ENCODE measurements at places on chromosomes 1 and 21. TPM values are rescaled to one million over a fixed set of nuclear protein-coding genes. Genes with fewer than 3 reads are reported as not detected.
A peak's percentile ranks its signal among the peaks of the same experiment; 100 is the strongest.

The SLC44A5 gene
- total RNA-seq, result 0.36 TPM

The GPR37L1 gene
- not detected for total RNA-seq

DNA sequence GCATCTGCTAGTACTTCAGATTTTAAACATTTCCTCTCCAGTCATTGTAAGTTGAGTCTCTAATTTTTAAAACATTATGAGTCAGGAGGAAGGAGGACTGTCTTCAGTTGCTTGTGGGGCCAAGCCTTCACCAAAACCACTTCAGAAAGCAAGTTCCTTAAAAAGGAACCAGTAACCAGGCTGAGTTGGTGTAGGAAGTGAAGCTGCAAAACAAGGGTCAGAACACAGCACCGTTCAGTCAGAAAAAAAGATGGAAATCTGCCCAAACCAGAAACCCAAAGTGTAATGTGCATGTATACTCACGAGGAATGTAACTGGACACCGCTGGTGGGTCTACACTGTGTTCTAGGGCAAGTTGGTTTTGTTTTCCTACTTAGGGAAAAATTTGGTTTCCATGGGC, 402.1 kb downstream of the SETD4 start:
- DNase-seq, result peak; percentile 77
- peak overlapping the region; percentile 10 for H3K4me3 ChIP-seq
- H3K27me3 ChIP-seq, result no peaks in the 10 kb centered on the region
- H3K27ac ChIP-seq, result peak overlapping the region; percentile 76
- peaks cover 18% of the 10 kb centered on the region for H3K4me1 ChIP-seq

The OR2AJ1 gene
- total RNA-seq, result not detected

DNA sequence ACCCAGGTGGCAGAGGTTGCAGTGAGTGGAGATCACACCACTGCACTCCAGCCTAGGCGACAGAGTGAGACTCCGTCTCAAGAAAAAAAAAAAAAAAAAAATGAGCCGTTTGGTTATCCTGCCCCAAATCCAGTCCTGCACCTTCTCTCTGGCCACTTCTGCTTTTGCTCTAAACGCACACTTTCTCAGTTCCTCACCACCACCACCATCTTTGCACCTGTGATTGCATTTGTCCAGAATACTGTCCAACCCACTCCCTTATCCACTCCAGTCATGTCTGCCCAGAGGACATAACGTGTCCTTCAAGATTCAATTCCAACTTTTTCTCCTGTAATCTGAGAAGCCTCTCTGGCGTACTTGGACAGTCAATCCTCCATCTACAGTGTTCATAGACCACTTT, 2.2 kb upstream of the NEK2 start:
- H3K4me3 ChIP-seq, result no peak overlapping the region
- no peaks in the 10 kb centered on the region for H3K36me3 ChIP-seq
- peaks cover 15% of the 10 kb centered on the region for H3K4me1 ChIP-seq
- H3K27ac ChIP-seq, result no peak overlapping the region
- no peak for DNase-seq

The CCDC24 gene
- total RNA-seq, result 2.9 TPM

DNA sequence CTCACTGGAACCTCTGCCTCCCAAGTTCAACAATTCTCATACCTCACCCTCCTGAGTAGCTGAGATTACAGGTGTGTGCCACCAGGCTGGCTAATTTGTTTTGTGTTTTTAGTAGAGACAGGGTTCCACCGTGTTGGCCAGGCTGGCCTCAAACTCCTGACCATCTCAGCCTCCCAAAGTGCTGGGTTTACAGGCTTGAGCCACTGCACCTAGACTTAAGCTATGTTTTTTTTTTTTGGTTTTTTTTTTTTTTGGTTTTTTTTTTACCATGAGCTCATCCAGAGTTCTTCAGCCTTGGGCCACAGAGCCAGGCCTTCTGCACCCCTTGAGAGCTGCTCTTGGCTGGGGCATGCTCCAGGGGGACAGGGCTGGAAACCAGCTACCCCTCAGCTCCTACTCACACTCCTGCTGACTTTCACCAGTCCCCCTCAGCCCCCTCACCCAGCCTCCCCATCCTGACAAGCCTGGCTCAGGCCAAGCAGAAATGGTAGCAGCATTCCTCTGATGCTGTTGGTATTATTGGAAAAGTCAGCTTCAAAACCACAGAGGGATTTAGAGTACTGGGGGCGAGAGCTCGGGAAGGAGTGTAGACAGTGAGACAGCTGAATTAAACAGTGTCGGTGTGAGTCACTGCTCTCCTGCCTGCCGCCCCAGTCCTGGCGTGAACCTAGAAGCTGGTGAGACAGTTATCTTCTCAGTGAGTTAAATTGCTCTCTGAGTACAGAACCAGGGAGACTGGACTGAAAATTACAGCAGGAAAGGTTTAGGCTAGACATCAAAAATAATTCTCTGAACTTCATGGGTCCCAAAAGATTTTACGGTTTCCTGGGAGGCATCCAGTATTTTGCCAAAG, 63.7 kb downstream of the NAV1 start:
- H3K27ac ChIP-seq, result peak overlapping the region; percentile 89
- H3K4me3 ChIP-seq, result peak overlapping the region; percentile 27
- H3K4me1 ChIP-seq, result peaks cover 75% of the 10 kb centered on the region

DNA sequence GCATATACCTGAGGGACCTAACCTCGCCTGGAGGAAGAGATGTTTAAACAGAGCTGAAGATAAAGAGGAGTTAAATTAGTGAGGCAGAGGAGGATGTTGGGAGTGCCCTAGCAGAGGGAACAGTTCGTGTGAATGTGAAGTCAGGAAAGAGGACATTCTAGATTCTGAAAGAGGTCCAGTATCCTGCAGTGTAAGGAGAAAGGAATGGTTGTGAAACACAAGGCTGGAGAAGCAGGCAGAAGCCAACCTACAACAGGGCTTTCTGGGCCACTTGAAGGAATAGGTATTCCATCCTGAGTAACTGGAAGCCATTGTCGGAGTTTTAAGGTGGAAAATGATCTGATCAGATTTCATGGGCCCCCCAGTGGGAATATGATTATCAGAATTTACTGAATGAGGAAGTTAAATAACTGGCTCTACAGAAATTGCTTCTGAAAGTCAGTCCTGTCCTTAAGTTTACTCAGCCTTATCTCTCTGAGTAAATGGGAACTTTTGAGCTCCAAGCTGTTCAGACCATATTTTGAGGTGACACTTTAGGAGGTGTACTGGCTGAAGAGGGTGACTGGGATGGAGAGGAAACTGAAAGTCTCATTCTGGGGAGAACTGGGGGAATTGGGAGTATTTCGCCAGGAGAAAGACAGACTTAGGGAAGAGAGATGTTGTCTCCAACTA, 24.4 kb upstream of the FAAH start:
- H3K27me3 ChIP-seq, result no peaks in the 10 kb centered on the region
- peaks cover 18% of the 10 kb centered on the region for H3K36me3 ChIP-seq
- peak overlapping the region; percentile 7 for H3K27ac ChIP-seq
- DNase-seq, result no peak

The SPATA17 gene
- 1.5 TPM for total RNA-seq

GRCh38 chr1:202202500-202203168, 9.0 kb downstream of the LGR6 start:
- no peaks in the 10 kb centered on the region for H3K4me1 ChIP-seq
- no peaks in the 10 kb centered on the region for H3K36me3 ChIP-seq
- H3K27me3 ChIP-seq, result peaks cover 16% of the 10 kb centered on the region
- no peak for DNase-seq
- H3K4me3 ChIP-seq, result no peak overlapping the region

- H3K27ac ChIP-seq, result no peak overlapping the region
- no peaks in the 10 kb centered on the region for H3K27me3 ChIP-seq
- H3K36me3 ChIP-seq, result peaks cover 24% of the 10 kb centered on the region
- no peak for DNase-seq
- H3K4me1 ChIP-seq, result peaks cover 40% of the 10 kb centered on the region
Measured at GRCh38 chr1:24778141-24778540, 32.9 kb downstream of the CLIC4 start.

- H3K36me3 ChIP-seq, result no peaks in the 10 kb centered on the region
- H3K4me3 ChIP-seq, result no peak overlapping the region
- no peaks in the 10 kb centered on the region for H3K4me1 ChIP-seq
- no peaks in the 10 kb centered on the region for H3K27me3 ChIP-seq
Measured at GRCh38 chr1:147741065-147741464, 19.3 kb downstream of the GJA5 start.

DNA sequence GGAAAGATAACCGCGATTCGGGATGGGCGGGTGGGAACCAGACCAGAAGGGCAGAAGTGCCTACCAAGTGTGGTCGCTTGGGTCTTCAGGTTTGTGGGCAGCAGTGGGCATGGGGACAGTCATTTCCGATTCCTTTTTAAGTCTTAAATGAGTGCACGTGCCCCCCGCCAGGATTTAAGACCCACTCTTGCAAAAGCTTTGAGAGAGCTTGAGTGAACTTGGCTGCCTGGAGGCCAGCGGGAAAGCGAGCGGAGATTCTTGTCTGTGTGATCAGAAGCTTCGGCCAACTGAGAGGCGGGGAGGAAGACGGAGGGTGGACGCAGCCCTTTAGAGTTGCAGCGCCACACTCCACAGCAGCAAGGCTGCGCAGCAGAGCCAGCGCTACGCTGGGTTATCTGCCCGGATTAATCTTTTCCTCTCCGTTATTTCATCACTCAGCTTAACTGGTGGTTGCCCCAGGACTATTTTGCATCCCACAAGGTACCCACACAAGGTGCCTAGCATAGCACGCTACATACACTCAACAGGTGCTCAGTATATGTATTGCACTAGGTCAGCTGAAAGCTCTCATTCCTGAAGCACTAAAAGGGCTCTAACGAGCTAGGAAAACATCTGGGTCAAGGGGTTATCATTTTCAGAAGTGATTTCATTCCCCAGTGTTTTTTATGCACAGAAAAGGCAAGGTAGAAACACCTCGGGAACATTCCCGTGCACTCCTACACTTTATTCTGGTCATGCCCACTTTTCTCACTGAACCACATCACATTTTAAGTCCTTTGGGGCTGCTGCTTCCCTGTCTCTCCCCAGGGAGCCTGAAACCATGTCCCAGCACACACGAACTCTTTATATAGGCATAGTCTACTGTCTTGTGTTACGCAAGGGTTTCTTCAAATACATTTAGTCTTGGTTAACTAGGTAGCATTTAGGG, 1.5 kb upstream of the BATF3 start:
- H3K36me3 ChIP-seq, result no peaks in the 10 kb centered on the region
- H3K27ac ChIP-seq, result no peak overlapping the region
- peak; percentile 86 for DNase-seq
- peak overlapping the region; percentile 67 for H3K4me3 ChIP-seq
- peaks cover 26% of the 10 kb centered on the region for H3K27me3 ChIP-seq
- H3K4me1 ChIP-seq, result peaks cover 15% of the 10 kb centered on the region

- no peaks in the 10 kb centered on the region for H3K36me3 ChIP-seq
- H3K4me1 ChIP-seq, result no peaks in the 10 kb centered on the region
- H3K4me3 ChIP-seq, result no peak overlapping the region
- no peak overlapping the region for H3K27ac ChIP-seq
Measured at GRCh38 chr1:182643699-182644098, 39.5 kb upstream of the RGS16 start.

- no peak overlapping the region for H3K27ac ChIP-seq
- no peak overlapping the region for H3K4me3 ChIP-seq
- H3K36me3 ChIP-seq, result no peaks in the 10 kb centered on the region
- H3K27me3 ChIP-seq, result no peaks in the 10 kb centered on the region
- no peaks in the 10 kb centered on the region for H3K4me1 ChIP-seq
Measured at GRCh38 chr1:221532071-221532773, 209.7 kb downstream of the DUSP10 start.

DNA sequence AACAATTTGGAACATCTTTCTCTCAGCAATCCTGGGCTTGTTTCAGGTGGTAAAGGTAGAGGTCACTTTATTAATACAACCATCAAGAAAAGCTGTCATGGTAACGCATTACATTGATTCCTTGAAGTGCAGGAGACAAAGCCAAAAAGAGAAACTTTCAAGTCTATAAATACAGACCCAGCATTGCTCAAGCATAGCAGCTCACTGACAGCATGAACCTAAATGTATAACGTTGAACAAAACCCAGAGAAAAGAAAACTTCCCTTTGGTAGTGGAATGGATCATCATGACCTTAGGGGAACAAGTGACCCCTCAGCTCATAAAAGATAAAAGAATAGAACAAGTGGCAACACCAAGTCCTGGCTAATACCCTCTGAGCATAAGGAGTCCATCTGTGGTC, 332.2 kb downstream of the NTNG1 start:
- no peak for DNase-seq
- H3K36me3 ChIP-seq, result no peaks in the 10 kb centered on the region
- no peaks in the 10 kb centered on the region for H3K4me1 ChIP-seq
- no peak overlapping the region for H3K4me3 ChIP-seq

The MMEL1 gene
- total RNA-seq, result under 0.01 TPM

DNA sequence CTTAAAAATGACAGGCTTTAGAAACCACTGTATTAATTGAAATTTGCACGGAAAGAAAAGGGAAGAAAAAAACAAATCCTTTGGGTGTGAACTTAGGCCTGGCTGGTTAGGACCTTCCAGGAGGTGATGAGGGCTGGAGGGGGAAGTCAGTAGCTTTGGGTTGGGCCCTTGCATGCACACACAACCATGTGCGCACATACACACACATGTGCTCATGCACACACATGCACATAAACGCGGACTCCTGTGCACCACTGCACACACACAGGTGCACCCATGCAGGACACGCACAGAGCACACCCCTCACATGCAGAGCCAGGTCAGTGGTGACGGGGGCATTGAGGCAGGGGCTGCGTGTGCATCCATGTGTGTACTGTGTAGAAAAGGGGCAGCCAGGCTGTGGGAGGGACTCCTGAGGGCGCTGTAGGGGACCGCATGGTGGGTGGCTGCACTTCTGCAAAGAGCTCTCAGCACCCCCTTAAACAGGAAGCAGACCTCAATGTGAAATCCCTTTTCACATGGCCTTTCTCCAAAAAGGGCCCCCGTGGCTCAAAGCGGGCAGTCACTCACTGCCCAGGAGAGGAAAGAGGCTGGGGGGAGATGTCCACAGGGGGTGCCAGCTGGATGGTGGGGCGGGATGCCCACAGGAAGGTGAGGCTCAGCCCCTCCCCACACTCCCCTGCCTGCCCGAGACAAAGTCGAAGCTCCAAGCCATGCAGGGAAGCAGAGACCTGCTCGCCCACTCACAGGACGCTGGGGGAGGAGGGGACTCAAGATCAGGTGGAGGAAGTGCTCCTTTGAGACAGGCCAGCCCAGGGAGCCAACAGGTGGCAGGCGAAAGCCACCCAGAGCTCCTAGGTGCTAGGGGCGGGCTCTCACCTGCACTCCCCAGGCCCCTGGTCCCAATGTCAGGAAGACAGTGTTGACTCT, 95.2 kb downstream of the ITPKB start:
- no peak for DNase-seq
- H3K4me1 ChIP-seq, result peaks cover 11% of the 10 kb centered on the region
- no peaks in the 10 kb centered on the region for H3K36me3 ChIP-seq
- no peaks in the 10 kb centered on the region for H3K27me3 ChIP-seq

- H3K27me3 ChIP-seq, result no peaks in the 10 kb centered on the region
- H3K36me3 ChIP-seq, result peaks cover 9% of the 10 kb centered on the region
- H3K4me3 ChIP-seq, result no peak overlapping the region
- peaks cover 4% of the 10 kb centered on the region for H3K4me1 ChIP-seq
- DNase-seq, result no peak
Measured at GRCh38 chr1:84540759-84541158, 33.5 kb downstream of the CTBS start.

The LCE3D gene
- not detected for total RNA-seq
